ENCODE measurements at places on chromosomes 2 and 18.

DNA sequence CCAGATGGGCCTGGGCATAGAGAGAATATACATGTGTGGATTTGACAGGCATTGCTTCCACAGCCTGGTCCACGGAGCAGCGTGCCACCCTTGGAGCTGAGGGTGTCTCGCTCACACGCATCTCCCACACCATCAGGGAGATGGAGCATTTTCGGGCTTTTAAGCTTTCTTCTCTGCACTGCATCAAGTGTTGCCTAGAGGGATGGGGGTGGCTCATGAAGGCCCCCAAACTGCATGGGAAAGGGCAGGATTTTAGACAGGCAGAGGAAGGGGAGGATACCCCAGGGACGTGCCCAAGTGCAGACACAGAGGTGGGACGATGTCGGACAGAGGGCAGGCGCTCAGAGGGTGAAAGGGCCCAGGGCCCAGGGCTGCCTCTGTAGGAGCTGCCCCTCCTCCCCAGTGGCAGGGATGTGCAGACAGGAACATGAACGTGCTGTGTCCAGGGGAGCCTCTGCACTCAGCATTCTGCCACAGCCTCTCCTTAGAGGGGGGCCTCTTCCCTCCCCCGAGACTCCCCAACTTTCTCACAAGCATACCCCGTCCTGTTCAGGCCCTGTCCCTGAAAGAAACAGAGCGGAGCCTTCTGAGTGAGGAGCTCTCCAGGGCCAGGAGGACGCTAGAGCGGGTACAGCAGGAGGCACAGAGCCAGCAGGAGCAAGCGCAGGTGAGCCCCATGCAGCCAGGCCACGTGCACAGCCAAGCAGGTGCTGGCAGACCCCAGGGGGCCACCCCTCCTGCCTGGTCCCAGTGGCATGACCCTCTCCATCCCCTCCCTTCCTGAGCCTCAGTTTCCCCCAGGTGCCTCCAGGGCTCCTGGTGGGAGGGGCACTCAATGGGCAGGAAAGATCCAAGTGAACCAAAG, 42.9 kb upstream of the SNED1 start:
- no peak for DNase-seq

GRCh38 chr2:64012115-64012514, 7.1 kb downstream of the VPS54 start:
- DNase-seq = no peak

GRCh38 chr2:199922856-199923255, 11.8 kb downstream of the C2orf69 start:
- DNase-seq = no peak

DNA sequence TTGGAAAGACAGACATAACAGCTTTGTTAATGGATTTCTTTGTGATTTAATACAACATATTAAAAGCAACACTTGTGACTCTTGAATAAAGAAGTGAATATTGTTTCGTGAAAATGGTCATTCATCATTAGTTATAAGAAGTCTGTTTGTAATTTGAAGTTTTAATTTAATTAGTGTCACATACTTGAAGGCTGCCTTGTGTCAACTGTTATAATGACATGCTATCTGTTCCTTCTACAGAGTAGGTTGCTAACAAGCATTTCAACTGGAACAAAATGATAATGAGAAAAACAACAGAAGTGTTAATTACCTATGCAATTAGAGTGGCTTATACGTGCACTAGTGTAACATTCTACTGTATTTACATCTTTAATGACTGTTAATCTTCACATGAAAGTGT, 624.7 kb downstream of the LRP1B start:
- DNase-seq = no peak

- peak; percentile 1 for DNase-seq
Measured at GRCh38 chr2:86764661-86765309, 25.9 kb downstream of the CD8A start.

- DNase-seq = no peak
Measured at GRCh38 chr2:120787822-120788700, 52.4 kb downstream of the GLI2 start.

DNA sequence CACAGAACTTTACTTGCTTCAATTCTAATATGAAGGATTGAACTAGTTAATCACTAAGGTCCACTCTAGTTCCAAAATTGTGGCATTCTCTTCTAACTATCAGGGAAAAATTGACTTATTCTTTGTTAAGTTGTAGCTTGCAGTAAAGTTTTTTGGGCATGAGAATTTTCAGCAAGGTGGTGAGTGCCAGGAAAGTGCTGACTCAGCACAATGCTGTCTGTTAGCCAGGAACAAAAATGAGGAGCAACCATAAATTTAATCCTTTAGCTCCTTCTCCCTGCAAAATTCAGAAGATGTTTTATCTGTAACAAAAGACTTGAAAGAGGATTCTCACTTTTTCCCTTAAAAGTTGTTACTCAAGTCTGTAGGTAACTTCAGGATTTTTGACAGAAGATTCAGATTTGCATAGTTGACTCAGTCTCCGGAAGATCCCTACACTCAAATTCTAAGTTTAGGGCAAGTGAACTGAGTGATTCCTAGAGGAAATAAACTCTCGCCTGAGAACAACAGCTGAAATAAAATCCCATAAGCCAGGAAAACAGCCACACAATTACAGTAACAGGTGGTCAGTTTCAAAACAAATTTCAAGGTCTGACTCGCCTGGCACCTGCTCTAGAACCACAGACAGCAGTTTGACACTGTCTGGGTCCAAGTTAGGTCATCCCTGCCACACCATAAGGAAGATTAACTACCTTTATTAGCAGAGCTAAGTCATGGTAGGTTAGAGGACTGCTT, 20.2 kb upstream of the DARS1 start:
- no peak for DNase-seq

- DNase-seq = no peak
Measured at GRCh38 chr2:237304763-237305514, 109.0 kb downstream of the COL6A3 start.

- DNase-seq = no peak
Measured at GRCh38 chr2:150610670-150611279, 123.3 kb upstream of the RND3 start.

DNA sequence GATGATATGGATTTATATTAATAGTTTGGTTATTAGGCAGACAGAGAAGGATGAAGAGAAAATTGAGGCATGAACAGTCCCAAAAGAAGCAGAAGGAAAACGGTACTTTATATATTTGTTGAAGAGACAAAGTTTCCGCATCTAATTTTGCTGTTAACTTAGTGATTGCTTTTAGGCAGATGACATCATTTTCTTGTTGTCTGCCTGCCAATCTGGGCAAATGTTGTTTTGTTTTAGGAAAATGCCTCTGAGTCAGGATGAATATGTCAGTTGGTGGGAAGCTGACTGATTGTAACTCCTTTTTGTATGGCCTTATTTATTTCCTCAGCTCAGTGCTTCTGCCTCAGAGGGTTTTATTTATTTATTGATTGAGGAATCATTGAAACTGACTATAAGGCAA, 52.5 kb upstream of the CAVIN2 start:
- no peak for DNase-seq

DNA sequence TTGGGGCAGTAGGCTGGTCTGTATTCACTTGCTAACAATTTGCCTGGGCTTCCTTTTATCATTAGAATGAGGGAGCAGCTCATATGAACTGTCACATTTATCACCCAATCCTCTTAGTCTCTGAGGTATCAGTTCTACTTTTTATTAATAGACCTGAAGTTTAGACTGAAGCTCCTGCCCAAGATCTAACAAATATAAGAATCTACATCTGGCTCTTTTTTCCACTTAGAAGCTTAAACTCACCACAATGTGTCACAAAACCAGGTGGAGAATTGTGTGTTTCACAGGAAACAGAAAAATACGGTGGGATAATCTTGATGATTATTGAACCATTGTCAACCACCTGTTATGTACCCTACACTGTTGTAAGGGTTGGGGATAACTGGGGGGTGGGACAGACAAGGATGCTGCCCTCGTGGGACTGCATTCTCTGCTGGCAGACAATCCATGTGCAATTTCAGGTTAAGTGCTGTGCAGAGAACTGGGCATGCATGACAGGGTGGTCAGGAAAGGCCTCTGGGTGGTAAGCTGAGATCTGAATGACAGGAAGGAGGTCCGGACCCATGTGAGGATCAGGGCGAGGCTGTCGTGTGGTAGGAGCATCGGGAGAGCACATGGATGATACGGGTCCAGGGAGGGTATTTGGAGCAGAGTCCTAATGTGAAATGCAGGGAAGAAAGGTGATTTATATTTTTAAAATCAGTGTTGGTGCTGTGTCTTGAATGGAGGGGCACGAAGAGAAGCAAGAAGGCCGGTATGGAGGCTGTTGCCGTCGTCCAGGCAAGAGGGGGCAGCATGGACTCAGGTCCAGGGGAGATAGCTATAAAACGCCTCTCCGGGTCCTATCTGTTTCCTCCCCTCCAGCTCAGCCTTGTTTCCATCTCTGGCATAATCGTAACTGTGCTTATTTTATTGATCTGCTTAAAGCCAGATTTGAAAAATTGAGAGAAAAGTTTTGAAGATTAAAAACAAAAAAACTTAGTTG, 17.6 kb downstream of the MYL12B start:
- no peak for DNase-seq

DNA sequence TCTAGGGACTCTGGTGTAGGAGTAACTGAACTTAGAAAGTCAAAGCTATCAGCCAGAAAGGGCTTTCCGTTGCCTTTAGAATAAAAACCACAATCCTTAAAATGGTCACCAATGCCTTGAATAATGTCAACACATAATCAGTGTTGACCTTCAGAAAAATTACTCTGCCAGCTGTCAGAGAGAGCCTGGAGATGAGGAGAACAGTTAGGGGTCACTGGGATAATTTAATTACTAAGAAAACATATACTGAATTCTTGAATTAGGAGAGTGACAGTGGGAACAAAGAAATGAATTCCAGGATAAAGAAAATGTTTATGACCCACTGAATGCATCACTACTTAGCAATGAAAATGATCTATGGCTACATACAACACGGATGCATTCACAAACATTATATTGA, 23.4 kb upstream of the UGP2 start:
- DNase-seq = no peak

DNA sequence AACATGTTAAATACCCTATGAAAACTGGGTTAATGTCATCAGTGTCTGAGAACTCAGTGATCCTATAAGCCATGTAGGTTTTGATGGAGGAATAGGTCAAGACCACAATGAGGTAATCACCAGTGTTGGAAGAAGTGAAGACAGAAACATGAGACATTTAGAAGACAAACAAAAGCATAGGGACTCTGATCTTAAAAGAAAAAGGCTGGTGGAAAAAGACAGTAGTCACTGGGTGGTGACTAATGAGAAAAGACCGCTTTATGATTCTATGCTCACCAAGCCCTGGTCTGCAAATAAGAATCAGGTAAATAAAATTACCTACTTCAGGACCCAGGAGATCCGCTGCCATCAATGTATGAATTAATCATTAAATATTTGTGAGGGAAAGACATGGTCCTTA, 271.9 kb downstream of the GPD2 start:
- DNase-seq = no peak

- DNase-seq = no peak
Measured at GRCh38 chr18:4245456-4245855, 209.7 kb downstream of the DLGAP1 start.

DNA sequence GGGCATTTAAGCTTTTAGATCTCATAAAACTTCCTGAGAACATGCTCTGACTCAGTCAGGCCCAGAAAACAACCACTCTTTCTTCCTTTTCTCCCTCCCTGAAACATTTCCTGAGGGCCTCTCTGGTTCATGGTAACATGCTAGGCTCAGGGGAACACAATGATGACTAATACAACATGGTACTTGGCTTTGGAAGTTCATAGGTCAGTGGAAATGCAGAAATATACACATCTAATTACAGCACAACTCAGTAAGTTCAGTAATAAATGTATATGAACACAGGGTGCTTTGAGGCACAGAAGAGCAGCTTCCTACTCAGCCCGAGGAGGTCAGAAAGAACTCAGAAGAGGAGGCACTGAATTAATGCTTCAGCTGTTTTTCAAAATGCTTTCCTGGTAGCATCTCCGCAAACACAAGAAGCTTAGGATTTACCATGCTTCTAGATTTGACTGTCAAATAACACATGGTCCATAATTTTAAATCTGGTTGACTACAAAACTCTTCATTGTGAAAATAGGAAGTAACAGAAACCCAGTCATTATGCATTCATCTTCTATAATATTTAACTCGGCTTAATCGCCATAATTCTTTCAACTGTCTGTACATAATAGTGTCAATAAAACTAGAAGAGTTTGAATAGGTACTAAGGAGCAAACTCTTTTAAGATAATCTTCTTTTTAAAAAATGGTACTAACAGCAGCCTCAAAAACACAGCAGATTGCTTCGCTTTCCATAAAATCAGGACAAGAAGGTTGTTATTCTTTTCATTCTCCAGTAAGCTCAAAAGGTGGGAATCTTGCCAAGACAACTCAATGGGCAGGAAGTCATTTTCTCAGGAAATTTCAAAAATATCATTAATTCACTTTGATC, 251.3 kb downstream of the DLGAP1 start:
- no peak for DNase-seq

- DNase-seq = no peak
Measured at GRCh38 chr2:80117401-80117800, 187.2 kb downstream of the LRRTM1 start.

DNA sequence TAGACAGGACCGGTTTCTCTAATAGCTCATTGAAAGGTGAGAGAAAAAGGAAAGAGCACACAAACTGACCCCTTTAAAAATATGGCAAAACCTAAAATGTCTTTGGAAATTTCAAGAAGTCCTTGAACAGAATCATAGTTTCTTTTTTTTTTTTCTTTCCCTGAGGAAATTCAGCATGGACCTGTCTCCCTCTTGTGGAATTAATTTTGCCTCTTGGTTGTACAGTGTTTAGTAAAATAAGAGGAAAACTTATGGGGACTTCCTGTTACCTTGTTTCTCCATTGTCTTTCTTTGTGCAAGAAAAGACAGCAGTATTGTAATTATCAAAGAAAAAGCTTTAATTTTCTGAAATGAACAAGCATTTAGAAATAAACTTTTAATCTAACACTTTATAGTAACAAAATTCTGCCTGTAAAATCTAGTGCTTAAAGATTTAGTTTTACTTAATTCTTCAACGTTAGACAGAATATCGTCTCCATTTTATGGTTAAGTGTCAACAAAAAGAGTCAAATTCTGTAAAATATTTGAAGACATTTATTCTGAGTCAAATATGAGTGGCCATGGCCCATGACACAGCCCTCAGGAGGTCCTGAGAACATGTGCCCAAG, 176.3 kb upstream of the NABP1 start:
- DNase-seq = peak; percentile 39

GRCh38 chr18:79982736-79983135, 5.6 kb downstream of the TXNL4A start:
- DNase-seq = no peak
